CD4-positive, alpha-beta T cell treated with Interleukin-21 for 1 hour (primary cell): ENCODE measurements at places on chromosomes 6 and 20.

- DNase-seq = no peak
Observed at GRCh38 chr6:12648171-12648570, 68.4 kb upstream of the PHACTR1 start.

GRCh38 chr6:14038467-14039437 lies 78.8 kb upstream of the CD83 start:
- no peak for DNase-seq

GRCh38 chr20:3354247-3354646 lies 53.2 kb downstream of the DNAAF9 start:
- DNase-seq = no peak

DNA sequence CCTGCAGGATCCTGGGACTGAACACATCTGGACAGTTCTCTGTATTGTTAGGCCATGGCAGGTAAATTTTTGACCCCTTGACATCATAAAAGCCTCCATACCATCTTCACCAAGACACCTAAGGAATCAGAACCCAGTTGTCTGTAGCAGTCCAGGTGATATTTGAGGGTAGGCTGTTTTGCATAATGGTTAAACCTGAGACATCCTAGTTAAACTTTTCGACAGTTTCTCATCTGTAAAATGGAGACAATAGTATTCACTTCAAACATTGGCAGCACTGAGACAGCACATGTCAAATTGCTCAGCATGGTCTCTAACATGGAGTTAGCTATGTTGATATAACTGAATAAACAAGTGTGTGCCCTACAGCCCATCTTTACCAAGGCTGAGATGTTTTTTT lies 24.8 kb downstream of the C6orf62 start:
- no peak for DNase-seq

DNA sequence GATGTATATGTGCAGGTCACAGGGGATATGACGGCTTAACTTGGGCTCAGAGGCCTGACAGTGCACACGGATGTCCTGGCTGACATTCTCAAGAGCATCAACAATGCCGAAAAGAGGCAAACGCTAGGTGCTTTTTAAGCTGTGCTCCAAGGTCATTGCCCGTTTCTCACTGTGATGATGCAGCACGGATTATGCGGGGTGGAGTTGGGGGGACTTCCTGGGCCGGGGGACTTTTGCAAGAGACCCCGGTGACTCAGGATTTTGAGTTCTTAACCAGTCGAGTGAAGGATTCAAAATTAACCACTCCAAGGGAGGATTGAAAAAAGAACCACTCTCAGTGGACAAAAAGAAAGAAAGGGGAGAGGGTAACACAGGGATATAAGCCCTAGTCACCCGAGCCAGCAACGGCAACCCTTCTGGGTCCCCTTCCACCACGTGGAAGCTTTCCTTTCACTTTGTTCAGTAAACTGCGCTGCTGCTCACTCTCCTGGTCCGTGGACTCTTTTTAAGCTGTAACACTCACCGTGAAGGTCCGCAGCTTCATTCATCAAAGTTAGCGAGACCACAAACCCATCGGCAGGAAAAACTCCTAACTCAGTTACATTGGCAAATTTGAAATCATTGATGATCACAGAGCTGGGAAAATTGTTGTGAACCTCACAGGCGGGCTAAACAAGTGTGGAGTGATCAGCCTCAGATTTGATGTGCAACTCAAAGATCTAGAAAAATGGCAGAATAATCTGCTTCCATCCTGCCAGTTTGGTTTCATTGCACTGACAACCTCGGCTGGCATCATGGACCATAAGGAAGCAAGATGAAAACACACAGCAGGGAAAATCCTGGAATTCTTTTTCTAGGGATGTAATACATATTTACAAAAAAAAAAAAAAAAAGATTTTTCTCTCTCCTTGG lies 199.3 kb downstream of the ARID1B start:
- peak; percentile 21 for DNase-seq

GRCh38 chr20:1880529-1881239 lies 14.5 kb upstream of the SIRPA start:
- no peak for DNase-seq
